ENCODE measurements at places on chromosomes 1 and 21. TPM values are rescaled to one million over a fixed set of nuclear protein-coding genes. Genes with fewer than 3 reads are reported as not detected.

Gene TMEM50B
- 41.1 TPM for total RNA-seq

Gene PPFIA4
- total RNA-seq = 35.3 TPM

Gene OR6K3
- total RNA-seq = not detected

Gene XCL1
- 0.16 TPM for total RNA-seq

Gene TRNP1
- total RNA-seq = 29.3 TPM

Gene SYT14
- 1.7 TPM for total RNA-seq

Gene EPHA10
- 0.25 TPM for total RNA-seq

Gene ILDR2
- total RNA-seq = 1.1 TPM

Gene TMEM269
- total RNA-seq = 0.98 TPM

Gene TDRD5
- total RNA-seq = not detected

Gene LINGO4
- total RNA-seq = not detected

Gene B3GALT2
- 5.8 TPM for total RNA-seq

- no peak overlapping the region for H3K4me3 ChIP-seq
- DNase-seq = no peak
- no peak overlapping the region for H3K27ac ChIP-seq
- no peaks in the 10 kb centered on the region for H3K27me3 ChIP-seq
Observed at GRCh38 chr1:55060133-55060999, 21.0 kb downstream of the PCSK9 start.

DNA sequence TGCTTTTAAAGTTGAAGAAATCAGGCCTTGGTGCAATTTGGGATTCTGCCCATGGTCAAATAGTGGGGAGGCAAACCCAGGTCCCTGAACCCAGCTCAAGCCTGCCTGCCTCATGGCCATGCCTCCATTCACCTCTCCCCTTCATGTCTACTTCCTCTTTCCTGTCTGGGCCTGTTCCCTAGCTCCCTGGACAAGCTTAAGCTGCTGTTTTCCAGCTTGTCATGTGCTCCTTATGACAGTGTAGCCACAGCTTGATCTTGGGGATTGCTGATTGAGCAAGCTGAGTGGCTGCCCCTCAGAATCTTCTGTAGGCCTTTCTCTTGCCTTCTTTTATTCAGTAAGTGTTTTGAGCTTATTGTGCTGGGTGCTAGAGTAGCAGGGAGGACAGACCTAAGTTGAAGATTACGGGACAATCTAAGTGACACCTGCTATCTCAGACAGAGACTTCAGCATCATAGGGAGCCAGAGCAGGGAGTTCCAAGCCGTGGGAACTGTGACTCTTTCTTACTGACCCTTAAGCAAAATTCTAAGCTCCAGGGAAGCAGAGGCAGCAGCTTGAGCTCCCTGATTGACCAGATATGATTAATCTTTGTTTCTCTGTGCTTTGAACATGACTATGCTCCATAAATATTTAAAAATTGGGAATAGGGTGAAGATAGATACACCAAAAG lies 520 bp upstream of the MR1 start:
- H3K27ac ChIP-seq = peak overlapping the region; percentile 87
- no peaks in the 10 kb centered on the region for H3K36me3 ChIP-seq
- peaks cover 17% of the 10 kb centered on the region for H3K4me1 ChIP-seq

GRCh38 chr1:160083968-160084770 lies 2.8 kb downstream of the KCNJ9 start:
- no peaks in the 10 kb centered on the region for H3K4me1 ChIP-seq
- peak; percentile 78 for DNase-seq
- H3K27ac ChIP-seq = no peak overlapping the region
- peaks cover 5% of the 10 kb centered on the region for H3K36me3 ChIP-seq

DNA sequence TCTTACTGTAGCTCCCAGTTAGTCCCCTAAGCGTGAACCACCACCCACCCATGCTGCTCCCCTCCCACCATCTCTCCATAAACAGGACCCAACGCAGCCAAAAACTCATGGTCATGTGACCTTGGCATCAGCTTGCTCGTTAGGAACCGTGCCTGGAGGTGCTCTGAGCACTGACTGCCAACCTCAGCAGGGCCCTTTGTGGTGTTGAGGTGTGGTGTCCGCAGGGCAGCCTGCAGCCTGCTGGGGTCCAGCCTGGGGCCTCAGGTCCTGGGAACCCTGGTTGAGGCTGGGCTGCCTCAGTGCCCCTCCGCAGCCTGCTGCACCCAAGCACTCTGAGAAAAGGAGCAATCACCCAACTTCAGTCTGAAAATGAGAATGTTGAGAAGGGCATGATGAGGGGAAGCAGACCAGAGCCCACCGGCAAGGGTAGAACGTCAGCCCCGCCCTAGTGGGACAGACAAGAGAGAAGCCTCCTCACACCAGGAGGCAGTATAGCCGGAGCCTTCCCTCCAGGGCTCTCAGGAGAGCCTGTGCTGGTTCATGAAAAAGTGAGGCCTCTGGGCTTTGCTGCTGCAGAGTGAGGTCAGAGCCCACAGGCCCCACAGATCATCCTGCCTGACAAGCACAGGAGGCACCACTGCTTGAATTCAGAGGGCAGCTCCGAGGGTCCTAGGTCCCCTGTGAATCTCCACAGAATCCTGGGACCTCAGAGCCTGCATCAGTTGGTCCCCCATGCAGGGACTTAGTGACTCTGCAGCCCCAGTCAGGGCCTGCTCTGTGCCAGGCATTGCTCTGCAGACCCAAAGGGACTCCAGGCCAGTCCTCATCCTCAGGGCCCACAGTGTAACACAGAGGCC lies 4.9 kb upstream of the COL6A2 start:
- peaks cover 3% of the 10 kb centered on the region for H3K27me3 ChIP-seq
- DNase-seq = no peak
- peaks cover 3% of the 10 kb centered on the region for H3K36me3 ChIP-seq
- peaks cover 3% of the 10 kb centered on the region for H3K4me1 ChIP-seq
- H3K4me3 ChIP-seq = no peak overlapping the region
- peak overlapping the region; percentile 64 for H3K27ac ChIP-seq

DNA sequence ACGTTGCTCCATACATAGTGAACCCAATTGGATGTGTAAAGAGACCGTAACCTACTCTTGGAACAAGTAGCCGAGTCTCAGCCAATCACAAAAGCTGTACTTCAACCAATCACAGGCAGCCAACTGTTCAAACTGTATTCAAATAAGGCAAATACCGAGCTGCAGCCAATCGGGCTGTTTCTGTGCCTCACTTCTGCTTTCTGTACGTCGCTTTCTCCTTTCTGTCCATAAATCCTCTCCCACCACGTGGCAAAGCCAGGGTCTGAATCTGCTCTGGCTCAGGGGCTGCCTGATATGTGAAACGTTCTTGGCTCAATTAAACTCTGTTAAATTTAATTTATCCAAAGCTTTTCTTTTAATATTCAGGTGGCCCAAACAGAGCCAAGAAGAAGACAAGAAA lies 210.3 kb downstream of the URB2 start:
- no peak overlapping the region for H3K27ac ChIP-seq
- no peak for DNase-seq
- no peaks in the 10 kb centered on the region for H3K4me1 ChIP-seq
- H3K4me3 ChIP-seq = no peak overlapping the region
- H3K36me3 ChIP-seq = no peaks in the 10 kb centered on the region
- H3K27me3 ChIP-seq = peaks cover 43% of the 10 kb centered on the region

- peaks cover 10% of the 10 kb centered on the region for H3K36me3 ChIP-seq
- peaks cover 51% of the 10 kb centered on the region for H3K4me1 ChIP-seq
- H3K4me3 ChIP-seq = no peak overlapping the region
- no peak for DNase-seq
Observed at GRCh38 chr1:197195100-197195499, 48.6 kb upstream of the ASPM start.

DNA sequence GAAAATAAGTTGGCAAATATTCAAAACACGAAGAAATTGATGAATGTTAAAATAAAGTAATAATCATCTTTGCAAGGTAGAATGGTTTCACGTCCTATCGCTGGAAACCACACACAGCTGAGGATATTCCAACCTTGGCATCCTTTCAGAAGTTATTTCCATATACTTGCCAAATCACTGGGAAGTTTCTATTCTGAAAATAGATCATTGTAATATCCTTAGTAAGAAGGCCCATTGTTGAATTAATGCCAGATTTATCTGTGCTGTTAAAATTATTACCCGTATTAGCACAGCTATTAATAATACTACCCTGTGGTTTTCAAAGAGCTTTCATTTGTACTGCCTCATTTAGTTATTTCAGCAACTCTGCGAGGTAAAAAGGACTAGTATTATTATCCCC lies 81.1 kb downstream of the OLFM3 start:
- peaks cover 35% of the 10 kb centered on the region for H3K4me1 ChIP-seq
- no peak overlapping the region for H3K27ac ChIP-seq
- no peaks in the 10 kb centered on the region for H3K36me3 ChIP-seq

GRCh38 chr1:198923993-198924392 lies 285.2 kb downstream of the PTPRC start:
- peak overlapping the region; percentile 34 for H3K27ac ChIP-seq
- no peaks in the 10 kb centered on the region for H3K27me3 ChIP-seq
- H3K36me3 ChIP-seq = peaks cover 19% of the 10 kb centered on the region
- no peak for DNase-seq

GRCh38 chr21:34984356-34985058 lies 64.6 kb downstream of the RUNX1 start:
- no peak overlapping the region for H3K4me3 ChIP-seq
- no peak for DNase-seq
- H3K27me3 ChIP-seq = peaks cover 21% of the 10 kb centered on the region
- H3K27ac ChIP-seq = no peak overlapping the region

DNA sequence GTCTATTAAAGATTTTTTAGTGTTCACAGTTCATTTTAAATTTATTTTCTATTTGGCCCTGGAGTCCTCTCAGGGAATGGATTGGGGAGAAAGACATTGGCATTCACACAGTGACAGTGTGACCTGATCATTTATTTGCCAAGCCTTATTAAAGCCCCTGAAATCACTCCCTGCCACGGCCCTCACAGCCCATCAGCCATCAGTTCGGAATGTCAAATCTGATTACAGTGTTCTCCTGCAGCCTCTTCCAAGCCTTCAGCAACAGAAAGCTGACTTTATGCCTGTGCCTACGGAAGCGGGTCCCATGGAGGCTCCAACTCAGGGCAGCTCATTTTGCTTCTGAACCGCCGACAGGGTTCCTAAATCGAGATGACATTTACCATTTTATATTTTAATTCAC lies 451.2 kb downstream of the DSCAM start:
- H3K27me3 ChIP-seq = peaks cover 11% of the 10 kb centered on the region
- H3K4me1 ChIP-seq = no peaks in the 10 kb centered on the region
- no peaks in the 10 kb centered on the region for H3K36me3 ChIP-seq

GRCh38 chr1:203663294-203663693 lies 36.7 kb downstream of the ATP2B4 start:
- H3K4me1 ChIP-seq = peaks cover 27% of the 10 kb centered on the region
- no peak for DNase-seq
- no peak overlapping the region for H3K27ac ChIP-seq
- no peak overlapping the region for H3K4me3 ChIP-seq

GRCh38 chr1:42210421-42211133 lies 46.0 kb upstream of the GUCA2A start:
- peaks cover 44% of the 10 kb centered on the region for H3K36me3 ChIP-seq
- H3K27me3 ChIP-seq = no peaks in the 10 kb centered on the region
- H3K4me1 ChIP-seq = peaks cover 50% of the 10 kb centered on the region
- no peak for DNase-seq
- peak overlapping the region; percentile 73 for H3K27ac ChIP-seq

DNA sequence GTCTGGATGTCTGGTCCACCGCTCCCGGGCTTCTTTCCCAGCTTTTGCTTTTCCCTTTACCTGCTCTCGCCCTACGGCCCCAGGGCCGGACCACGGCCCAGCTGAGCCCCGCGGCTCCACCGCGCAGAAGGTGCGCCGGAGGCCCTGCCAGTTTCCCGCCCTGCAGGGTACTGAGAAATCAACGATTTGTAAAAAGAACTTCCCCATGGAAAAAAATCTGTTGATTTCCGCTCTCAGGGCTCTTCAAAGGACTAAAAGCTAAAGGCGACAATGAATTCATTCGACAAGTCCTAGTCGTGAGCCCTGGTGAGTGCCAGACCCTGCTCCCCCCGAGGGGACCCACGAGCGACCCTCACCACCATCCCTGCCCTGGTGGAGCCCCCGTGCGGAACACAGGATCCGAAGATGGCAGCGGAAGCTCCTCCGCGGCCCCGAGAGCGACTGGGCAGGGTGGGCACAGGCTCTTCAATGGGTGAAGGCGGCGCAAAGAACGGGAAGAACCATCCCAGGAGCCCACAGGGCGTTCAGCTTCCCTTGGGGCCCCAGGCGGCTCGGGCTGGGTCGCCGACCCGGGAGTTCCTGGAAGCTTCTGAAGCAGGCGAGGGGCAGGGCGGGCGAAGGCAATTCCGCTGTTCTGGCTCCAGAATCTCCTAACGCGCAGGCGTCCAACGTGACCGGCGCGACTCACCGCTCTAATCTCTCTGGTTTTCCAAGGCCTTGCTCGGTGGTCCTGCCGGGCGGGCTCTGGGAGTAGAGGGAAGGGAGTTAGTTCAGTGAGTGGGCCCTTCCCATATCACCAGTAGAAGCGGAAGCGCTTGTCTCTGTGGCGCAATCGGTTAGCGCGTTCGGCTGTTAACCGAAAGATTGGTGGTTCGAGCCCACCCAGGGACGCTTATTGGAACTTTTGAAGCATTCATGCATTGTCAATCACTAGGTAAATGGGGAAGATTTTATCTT lies 6.6 kb upstream of the RNU1-2 start:
- peak; percentile 74 for DNase-seq
- H3K36me3 ChIP-seq = no peaks in the 10 kb centered on the region
- peak overlapping the region; percentile 93 for H3K27ac ChIP-seq
- H3K4me3 ChIP-seq = peak overlapping the region; percentile 74
- peaks cover 5% of the 10 kb centered on the region for H3K4me1 ChIP-seq
- H3K27me3 ChIP-seq = peaks cover 6% of the 10 kb centered on the region

GRCh38 chr1:102884238-102884637 lies 224.1 kb downstream of the COL11A1 start:
- H3K27me3 ChIP-seq = no peaks in the 10 kb centered on the region
- H3K27ac ChIP-seq = no peak overlapping the region
- H3K36me3 ChIP-seq = peaks cover 18% of the 10 kb centered on the region

GRCh38 chr1:236673289-236673919 lies 12.9 kb upstream of the ACTN2 start:
- no peak overlapping the region for H3K27ac ChIP-seq
- H3K4me1 ChIP-seq = peaks cover 3% of the 10 kb centered on the region
- no peak for DNase-seq
- no peaks in the 10 kb centered on the region for H3K36me3 ChIP-seq

- H3K27me3 ChIP-seq = no peaks in the 10 kb centered on the region
- no peaks in the 10 kb centered on the region for H3K36me3 ChIP-seq
- no peak for DNase-seq
- no peaks in the 10 kb centered on the region for H3K4me1 ChIP-seq
Observed at GRCh38 chr1:184368354-184368753, 18.5 kb upstream of the C1orf21 start.

DNA sequence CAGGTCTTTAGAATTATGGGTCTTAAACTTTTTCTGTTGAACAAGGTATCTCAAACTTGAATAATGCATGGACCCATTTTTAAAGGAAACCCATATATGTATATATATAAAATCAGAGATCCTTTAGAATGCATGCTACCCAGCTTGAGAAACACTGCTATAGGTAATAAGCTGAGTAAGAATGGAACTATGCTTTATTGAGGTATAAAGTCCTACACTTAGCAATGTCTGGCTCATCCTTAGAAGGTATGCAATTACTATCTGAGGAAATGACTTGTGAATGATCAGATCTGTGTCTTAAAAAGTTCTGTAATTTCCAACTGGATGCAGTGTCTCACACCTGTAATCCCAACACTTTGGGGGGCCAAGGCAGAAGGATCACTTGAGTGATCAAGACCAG lies 11.2 kb downstream of the TRAF3IP3 start:
- peaks cover 6% of the 10 kb centered on the region for H3K27me3 ChIP-seq
- no peak overlapping the region for H3K4me3 ChIP-seq
- DNase-seq = no peak
- no peaks in the 10 kb centered on the region for H3K36me3 ChIP-seq
- H3K27ac ChIP-seq = no peak overlapping the region
- H3K4me1 ChIP-seq = no peaks in the 10 kb centered on the region

Data from mesothelial cell of epicardium (in vitro differentiated cells).